ENCODE measurements at places on chromosomes 12 and 14.

DNA sequence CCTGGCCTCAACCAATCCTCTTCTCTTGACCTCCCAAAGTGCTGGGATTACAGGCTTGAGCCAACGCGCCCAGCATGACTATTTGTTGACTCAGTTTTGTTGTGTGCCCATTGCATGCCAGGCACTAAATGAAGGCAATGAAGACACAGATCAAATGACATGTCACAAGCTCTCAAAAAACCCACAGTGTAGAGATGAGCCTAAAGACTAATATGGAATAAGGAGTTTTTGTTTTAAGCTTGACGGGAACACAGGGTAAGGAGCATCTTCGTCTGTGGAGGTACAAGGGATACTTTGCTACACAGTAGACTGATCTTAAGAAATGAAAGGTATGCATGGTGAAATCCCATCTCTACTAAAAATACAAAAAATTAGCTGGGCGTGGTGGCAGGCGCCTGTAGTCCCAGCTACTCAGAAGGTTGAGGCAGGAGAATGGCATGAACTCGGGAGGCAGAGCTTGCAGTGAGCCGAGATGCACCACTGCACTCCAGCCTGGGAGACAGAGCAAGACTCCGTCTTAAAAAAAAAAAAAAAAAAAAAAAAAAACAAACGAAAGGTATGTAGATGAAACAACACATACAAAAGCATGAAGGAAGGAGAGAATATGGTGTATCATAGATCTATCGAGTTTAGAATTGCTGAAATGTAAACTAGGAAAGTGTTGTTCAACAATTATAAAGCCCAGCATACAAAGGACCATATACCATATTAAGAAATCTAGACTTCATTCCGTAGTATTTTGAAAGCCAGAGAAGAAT, 122.1 kb upstream of the PTPRB start:
- no peak for DNase-seq

GRCh38 chr14:52834440-52834842, 43.0 kb upstream of the GNPNAT1 start:
- DNase-seq, result no peak

GRCh38 chr12:10122689-10123088, 7.3 kb downstream of the CLEC7A start:
- DNase-seq, result no peak

DNA sequence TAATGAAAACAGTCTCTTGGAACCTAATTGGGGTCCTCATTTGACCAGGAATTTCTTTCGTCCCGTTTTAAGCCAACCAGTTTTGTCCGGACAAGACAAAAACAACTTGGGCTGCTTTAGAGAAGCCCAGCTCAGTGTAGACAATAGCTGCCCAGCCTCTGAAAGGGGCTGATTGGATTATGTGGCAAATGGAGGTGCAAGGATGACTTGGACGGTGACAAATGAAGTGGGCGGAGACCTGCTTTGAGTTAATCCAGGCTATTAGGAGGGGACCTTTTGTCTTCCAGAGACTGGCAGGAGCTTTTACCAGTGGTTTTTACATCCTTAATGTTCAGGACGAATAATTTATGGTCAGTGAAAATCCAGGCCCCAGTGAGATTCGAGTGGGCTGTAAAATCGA, 4.8 kb downstream of the MEG3 start:
- DNase-seq, result no peak

DNA sequence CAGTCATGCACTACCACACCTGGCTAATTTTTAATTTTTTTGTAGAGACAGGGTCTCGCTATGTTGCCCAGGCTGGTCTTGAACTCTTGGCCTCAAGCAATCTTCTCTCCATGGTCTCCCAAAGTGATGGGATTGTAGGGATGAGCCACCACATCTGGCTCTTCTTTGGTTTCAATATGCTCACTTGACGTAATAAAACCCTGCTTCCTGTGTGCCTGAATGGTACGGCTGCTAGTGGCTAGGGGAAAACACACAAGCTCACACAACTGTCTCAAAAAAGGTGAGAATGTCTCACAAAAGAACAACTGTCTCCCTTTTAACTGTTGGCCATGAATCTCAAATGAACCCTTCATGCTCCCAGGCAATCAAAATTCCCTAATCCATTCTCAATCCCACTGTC, 15.0 kb downstream of the C1S start:
- no peak for DNase-seq

All from T-helper 1 cell (primary cell).